ENCODE measurements at places on chromosomes 11 and 22.
A peak's percentile ranks its signal among the peaks of the same experiment; 100 is the strongest.

GRCh38 chr11:117492578-117493251, 165.1 kb downstream of the CEP164 start:
- DNase-seq: no peak

DNA sequence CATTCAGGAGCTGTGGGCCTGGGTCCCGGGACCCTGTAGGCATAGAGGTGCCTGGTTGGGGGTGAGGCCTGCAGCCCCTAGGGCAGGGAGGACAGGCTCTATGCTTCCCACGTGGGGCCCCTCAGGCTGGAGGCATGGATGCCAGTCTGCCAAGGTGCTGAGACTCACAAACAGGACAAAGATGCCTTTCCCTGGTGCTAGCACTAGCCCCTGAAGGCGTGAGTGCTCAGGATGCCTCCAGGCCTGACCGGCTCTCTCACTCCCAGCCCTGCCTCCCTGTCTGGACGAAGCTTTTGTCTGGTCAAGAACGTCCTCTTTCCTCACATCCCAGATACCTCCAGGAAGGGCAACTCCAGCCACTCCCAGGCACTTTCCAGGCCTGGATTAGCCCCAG, 2.1 kb downstream of the CDC42BPG start:
- DNase-seq: no peak

DNA sequence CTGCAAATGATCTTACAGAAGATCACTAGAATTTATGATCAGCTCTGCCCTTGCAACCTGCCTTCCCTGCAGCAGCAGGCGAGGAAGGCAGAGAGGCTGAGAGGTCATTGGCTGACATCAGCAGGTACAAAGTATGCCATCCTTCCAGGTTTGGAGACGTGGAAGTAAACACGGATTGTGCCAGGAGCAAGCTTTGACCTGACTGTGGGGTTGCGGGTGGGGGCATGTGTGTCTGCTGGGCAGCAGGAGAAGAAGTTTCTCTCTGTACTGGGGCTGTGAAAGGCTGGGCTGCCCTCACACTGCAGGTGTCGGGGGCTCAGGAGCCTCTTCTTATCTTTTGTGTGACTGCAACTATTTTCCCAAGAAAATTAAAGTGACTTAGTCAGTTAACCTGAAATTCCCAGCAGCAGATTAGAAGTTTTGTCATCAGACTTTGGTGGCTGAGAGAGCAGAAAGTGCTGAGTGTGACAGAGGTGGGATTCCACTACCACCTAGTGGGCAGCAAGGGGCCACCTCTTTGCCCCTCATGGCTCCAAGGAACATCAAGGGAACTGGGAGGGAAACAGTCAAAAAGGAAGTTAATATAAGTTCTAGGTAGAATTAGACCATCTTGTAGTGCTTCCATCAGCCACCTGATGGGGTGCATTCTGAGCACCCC, 565.9 kb downstream of the ETS1 start:
- no peak for DNase-seq

GRCh38 chr11:77250881-77251640, 50.4 kb downstream of the GDPD4 start:
- no peak for DNase-seq

GRCh38 chr22:41367039-41367679, 14.6 kb upstream of the TEF start:
- peak; percentile 84 for DNase-seq

DNA sequence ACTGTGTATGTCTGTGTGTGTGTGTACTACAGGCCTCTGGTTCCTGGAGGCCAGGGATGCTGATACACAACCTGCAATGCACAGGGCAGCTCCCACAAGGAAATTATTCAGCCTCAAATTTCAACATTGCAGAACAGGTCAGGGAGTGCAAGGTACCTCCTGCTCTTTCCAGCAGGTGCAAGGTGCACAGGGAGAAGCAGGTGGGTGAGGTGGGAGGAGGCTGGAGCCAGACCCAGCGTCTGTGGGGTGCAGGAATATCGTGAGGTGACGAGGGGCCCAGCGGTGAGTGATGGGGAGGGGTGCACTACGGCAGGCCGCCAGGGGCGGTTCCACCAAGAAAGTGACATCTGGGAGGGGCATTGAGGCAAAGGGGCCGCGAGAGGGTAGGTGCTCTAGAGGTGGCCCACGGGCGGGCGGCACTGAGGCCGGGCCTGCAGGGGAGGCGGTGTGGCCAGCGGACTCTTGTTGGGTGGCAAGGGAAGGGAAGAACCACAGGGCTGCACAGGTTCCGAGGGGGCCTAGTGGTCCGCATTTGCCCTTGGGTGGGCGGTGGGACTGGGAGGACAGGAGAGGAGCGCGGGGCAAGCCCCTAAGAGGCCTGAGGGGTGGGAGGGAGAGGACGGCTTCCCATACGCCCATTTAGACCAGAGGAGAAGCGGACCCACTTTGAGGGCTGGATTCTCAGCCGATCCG, 21.6 kb downstream of the DGCR6L start:
- DNase-seq: no peak

DNA sequence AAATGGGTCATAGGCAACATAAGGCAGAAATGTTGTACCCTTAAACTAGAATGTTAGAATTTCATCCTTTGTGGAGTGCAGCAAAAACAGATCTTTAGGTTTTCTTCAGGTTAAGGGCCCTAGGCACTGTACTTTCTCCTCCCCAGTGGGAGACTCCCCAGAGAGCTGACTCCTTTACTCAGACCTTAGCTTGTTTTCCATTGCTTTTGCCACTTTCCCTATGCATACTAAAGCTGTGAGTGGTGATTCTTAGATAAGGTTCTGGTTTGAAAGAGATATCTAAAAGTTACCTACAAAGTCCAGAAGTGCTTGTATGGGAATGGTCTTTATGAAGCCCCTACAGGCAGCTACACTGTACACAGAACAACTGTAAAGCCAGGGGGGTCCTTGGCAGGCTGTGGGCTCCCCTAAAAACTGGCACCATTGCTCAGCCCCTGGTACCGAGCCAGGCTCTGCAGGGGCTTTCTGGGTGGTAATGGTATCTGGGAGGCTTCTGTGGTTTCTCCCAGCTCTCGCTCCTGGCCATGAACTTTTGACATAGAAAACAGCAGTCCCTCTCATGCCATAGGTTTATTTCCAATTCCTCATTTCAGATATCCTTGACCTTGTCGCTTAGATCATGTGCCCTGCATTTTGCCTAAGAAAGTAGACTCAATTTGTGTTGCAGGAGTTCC, 23.2 kb downstream of the AMOTL1 start:
- DNase-seq: no peak

- no peak for DNase-seq
Observed at GRCh38 chr11:5364214-5364613, 12.9 kb downstream of the OR51B6 start.

- no peak for DNase-seq
Observed at GRCh38 chr11:2926611-2927051, 2.6 kb downstream of the PHLDA2 start.

DNA sequence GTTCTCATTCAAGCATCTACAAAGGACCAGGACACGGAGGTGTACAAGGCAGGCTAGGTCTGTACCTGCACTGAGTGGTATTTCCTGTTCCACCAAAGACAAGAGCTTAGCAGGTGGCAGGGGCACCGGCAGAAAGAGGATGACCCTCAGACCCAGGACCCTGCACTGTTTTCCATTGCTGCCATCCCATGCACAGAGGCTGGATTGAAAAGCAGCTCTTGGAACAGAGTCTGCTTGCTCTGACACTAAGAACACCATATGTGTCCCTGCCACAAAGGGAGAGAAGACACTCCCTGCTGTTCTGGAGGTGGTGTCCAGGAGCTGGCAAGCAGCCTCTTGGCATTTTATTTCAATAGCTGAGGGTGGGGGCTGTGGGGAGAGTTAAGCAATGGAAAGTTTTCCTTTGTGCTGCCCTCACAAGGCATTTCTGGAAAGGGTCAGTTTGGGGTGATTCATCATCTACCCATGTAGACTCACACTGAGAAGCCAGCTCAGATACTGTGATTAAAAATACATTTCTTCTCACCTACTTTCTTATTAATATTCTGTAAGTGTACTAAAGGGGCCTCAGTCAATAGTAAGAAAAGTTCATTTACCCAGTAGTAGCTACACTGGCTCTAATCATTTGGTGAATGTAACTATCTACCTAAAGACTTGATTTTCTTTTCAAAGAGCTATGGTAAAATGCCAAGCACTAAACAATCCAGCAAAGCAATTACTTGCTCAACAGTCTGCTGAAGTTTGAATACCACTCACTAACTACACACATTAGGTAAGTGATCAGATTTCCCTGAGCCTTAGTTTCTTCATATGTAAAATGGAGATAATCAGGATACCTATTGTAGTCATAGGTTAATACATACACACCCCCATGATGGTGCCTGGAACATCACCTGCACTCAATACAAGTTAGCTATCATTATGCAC, 55.2 kb downstream of the SLC1A2 start:
- no peak for DNase-seq

GRCh38 chr11:73307323-73308002, 613 bp upstream of the ARHGEF17 start:
- DNase-seq: peak; percentile 97

GRCh38 chr11:9664276-9665171, 647 bp downstream of the SWAP70 start:
- DNase-seq: peak; percentile 39

- no peak for DNase-seq
Observed at GRCh38 chr22:20324139-20324516, 4.3 kb upstream of the DGCR6L start.

DNA sequence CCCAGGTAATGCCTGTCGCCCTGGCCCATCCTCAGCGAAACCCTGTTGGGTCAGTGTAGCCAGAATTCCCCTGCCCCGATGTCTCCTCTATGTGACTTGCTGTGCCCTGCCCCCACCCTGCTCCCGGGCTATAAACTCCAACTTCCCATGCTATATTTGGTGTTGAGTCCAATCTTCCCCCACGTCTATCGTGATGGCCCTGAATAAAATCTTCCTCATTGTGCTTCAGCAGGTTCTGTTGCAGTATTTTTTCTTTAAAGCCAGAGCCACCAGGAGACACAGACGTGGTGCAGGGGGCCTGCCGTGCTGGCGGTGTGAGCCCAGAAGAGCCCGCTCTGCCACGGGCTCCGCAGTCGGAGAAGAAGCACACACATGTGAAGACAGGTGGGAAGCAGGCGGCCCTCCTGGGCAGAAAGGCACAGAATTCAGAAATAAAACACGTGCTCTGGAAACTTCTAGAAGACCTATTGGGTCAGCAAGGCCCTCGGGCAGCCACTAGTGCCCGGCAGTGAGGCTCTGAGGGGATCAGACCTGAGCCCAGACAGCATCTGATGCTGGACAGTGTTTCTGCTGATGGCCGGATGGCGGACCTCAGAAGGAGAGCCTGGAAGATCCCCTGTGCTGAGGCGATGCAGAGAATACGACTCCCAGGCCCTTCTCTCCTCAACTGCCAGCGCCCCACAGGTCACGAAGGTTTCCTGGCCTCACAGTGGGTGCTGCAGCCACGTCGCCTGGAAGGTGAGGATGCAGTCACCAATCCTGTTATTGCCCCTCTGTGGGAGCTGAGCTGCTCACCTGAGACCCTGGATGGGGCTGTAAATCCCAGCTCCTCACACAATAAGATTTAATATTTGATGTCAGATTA, 501.9 kb downstream of the BRD1 start:
- no peak for DNase-seq

DNA sequence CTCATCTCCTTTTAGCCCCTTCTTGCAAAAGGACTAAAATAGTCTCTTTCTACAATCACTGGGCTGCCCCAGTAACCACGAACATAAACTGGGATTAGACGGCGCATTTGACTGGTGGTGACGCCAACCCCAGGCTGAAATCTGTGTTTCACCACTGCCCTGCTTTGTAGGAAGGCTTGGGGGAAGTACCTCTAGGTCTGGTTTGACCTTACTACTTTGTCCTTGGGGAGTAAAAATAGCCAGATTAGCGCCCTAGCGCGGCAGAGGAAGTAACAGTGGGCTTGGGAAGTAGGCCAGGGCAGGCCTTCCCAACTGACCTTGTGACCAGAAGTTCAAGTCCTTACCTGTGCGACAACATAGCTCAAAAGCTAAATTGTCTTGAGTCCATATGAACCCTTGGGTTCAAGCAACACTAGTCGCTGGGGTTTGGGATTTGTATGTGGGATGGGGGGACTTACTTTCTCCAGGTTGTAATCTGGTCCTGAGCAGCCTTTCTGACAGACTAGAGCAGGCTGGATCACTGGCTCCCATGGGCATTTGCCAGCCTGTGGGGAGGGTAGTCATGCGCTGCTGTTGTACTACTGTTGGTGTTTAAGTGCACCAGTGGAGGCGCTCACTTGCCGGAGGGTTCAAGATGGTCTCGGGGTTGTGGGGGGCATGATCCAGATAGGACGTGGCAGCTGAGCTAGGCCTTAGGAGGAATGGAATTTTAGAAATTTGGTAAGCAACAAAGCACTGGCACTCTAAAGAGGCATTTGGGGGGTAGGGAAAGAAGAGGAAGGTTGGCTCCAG, 953 bp upstream of the PACS1 start:
- peak; percentile 32 for DNase-seq

DNA sequence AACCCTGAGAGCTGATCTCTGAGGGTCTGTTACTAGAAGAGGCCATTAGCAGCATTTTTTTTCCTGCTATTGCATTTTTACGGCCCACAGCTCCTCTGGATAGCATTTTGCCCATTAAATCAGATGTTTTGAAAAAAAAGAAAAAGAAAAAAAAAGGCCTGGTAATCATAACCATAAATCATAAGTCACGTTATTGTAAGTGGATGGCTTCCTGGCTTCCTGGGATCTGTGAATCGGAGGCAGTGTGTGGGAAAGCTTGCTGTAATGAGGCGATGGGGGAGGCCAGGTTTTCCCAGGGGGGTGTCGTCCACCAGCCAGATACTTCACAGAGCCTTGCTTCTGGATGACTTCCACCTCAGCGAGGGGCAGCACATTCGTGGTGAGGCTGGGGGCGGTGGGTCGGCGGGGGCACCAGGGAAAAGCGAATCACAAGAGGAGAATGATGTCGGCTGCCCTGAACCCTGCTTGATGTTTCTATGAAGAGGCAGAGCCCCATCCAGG, 106.5 kb upstream of the SYT13 start:
- DNase-seq: no peak

DNA sequence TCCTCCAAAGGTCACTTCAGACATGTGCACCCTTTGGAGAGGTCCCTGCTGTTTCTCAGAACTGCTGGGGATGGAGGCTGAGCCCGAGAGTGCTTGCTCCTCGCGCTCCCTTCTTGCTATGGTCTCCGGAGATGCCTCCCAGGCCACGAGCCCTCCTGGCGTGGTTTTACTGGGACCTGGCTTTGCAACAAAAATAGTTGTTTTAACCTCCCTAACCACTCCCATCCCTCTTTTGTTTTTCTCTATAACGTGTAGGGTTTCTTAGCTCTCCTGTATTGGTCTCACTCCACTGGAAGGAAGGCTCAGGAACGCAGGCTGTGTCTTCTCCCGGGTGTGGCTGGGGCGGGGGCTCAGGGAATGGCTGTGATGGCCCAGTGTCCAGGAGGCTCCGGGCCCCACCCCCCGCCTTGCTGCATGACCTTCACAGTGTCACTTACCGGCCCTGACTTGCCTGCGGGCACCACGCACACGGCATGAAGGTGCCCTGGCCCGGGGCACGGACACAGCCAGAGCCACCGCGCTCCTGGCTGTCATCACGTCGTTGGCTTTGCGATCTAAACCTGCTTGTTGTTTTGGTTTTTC, 5.6 kb downstream of the PTDSS2 start:
- DNase-seq: no peak

- no peak for DNase-seq
Observed at GRCh38 chr11:108587109-108587508, 6.5 kb downstream of the EXPH5 start.
